Right hindlimb (tissue), 1 donor: ENCODE measurements at places on chromosomes 5 and 9.

- DNase-seq, result no peak
Measured at GRCh38 chr5:21685522-21685921, 1167.6 kb downstream of the CDH12 start.

GRCh38 chr9:84996716-84997115, 327.2 kb downstream of the NTRK2 start:
- no peak for DNase-seq

DNA sequence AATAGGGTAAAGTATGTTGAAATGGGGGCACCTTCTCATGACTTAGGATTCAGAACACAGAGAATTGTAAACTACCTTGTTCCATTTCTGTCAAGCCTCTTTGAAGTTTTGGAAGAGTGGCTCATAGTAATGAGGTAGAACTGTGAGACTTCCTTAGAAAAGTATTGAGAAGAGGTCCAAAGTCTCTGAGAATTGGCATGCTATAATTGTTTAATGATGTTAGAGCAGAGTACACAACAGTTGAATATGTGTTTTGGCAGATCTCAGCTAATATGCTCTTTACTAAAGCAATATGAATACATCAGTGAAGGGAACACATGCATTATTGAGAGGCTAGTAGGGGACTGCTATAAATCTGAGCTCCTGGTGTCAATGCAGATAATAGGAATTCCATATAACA, 579.4 kb upstream of the RIOK2 start:
- DNase-seq, result no peak

GRCh38 chr5:31963358-31964006, 210.6 kb downstream of the GOLPH3 start:
- DNase-seq, result no peak

DNA sequence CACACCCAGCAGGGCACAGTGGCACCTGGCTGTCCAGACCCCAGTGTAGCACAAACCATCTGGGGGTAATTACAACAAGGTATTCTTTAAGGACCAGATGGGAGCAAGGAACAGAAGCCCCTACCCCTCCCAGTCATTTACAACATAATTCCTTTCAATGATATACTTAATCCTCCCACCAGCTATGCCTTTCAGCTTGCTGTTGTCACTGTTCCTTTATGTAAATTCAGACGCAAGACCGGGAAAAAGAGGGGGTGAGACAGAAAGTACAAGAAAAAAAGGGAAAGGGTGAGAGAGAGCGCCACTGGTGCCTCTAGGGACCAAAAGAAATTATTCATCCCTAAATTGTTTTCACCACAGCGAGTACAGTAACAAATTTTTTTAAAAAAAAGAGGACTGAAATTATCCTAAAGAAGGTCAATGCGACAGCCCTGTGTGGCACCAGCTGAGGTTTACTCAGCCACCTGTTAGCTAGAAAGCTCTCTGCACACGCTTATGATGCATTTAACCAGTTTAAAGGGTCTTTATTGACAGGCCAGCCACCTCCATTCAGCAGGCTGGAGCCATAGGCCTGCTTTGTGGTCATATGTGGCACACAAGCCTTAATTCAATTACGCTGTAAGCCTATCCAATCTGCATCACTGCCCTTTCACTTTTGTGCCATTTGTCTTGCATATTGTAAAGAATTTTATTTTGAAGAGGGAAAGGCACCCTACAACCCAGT, 210.2 kb upstream of the ISL1 start:
- no peak for DNase-seq

DNA sequence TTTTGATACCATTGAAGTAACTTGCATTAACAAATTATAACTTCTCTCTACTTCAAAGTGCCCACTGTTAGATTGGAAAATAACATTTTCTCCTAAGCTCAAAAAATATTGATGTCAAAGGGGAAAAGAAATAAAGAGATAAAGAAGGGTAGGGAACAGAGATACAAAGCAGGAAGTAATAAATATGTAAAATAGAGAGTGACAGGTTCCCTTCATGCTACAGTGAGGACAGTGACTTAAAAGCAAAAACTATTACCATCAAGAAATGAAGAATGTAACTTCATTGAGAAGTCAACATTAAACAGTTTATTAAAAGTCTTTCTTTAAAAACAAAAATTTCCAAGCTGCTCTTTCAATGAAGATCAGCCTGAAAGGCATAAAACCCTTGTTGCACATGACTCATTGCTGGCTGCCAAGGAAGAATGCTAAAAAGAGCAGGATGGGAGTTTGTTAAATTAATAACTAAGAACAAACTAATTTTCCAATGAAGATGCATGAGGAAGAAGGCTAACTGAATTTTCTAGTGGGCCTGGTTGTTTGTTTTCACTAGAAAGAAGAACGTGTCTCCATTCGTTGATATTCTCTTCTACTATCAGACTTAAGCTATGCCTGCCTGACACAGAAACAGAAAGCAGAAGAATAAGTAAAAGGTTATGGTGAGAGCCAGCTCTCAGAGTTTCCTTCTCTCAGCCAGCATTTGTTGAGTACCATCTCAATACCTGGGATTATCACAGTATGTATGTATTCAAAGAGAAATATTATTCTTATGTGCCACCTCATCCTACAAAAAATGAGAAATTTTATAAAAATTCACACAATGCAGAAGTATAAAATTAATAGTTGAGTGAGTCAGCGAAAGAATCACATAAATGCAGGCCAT, 197.8 kb upstream of the NREP start:
- DNase-seq, result no peak

- DNase-seq, result peak; percentile 66
Measured at GRCh38 chr5:73519531-73520283, 21.5 kb downstream of the BTF3 start.

- DNase-seq, result no peak
Measured at GRCh38 chr5:39755452-39755851, 330.7 kb upstream of the DAB2 start.

- DNase-seq, result no peak
Measured at GRCh38 chr5:107118184-107119019, 552.3 kb downstream of the EFNA5 start.

GRCh38 chr9:98607152-98607551, 101.6 kb downstream of the GABBR2 start:
- no peak for DNase-seq

GRCh38 chr5:8683496-8683895, 814.5 kb downstream of the MTRR start:
- DNase-seq, result no peak

DNA sequence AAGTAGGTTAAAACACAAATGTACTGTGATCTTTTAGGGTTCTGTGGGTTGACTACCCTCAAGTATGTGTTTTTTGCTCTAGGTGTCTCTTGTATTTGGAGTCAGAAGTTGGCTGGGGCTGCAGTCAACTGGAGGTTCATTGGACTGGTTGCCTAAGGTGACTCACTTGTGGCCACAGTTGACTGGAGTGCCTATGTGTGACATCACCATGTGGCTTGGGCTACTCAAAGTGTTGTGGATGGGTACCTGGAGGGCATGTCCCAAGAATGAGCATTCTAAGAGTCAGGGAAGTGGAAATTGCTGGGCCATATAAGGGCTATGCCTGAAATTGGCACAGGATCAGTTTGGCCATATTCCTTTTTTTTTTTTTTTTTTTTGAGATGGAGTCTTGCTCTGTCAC, 27.4 kb downstream of the SNX30 start:
- no peak for DNase-seq

GRCh38 chr9:106405871-106406435, 457.0 kb upstream of the ZNF462 start:
- no peak for DNase-seq

- DNase-seq, result no peak
Measured at GRCh38 chr5:154937186-154937717, 759 bp downstream of the GEMIN5 start.

GRCh38 chr5:6584727-6585126, 48.1 kb downstream of the NSUN2 start:
- no peak for DNase-seq

GRCh38 chr5:143200781-143201398, 202.6 kb downstream of the NR3C1 start:
- no peak for DNase-seq

DNA sequence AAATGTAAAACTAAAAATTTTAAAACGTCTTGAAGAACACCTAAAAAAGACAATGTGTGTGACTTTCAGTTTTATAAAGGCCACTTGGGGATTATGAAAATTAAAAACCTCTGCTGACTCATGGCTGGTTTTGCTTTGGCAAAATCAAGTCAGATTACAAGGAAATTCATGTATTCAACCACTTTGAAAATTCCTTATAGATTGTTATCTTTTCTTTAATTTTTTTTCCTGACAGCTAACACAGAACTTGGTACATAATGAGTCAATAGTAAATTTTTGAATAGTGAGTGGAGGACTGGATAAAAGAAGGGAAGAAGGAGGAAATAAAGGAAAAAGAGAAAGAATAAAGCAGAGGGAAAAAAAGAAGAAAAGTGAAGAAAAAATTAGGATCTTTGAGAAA, 1774.7 kb upstream of the ACO1 start:
- DNase-seq, result no peak

- no peak for DNase-seq
Measured at GRCh38 chr5:6359555-6360322, 18.6 kb downstream of the MED10 start.

GRCh38 chr9:37206121-37206620, 85.8 kb downstream of the ZCCHC7 start:
- DNase-seq, result no peak

DNA sequence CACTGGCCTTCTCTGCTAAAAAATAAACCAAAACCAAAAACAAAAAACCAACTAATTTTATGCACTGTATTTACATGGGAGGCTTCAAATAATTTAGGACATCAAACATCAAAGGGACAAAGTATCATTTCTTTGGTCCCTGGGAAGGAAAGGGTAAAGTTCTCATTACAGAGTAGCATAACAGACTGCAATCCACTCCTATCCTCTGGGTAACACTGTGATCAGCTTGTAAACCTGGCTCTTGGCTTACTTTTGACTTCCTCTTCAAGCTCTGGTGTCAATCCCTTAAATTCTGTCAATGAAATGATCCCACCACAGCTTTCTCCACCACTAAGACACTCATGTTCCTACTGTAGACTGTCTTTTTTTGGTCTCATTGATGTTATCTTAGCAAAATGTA, 69.8 kb upstream of the VCAN start:
- DNase-seq, result no peak

DNA sequence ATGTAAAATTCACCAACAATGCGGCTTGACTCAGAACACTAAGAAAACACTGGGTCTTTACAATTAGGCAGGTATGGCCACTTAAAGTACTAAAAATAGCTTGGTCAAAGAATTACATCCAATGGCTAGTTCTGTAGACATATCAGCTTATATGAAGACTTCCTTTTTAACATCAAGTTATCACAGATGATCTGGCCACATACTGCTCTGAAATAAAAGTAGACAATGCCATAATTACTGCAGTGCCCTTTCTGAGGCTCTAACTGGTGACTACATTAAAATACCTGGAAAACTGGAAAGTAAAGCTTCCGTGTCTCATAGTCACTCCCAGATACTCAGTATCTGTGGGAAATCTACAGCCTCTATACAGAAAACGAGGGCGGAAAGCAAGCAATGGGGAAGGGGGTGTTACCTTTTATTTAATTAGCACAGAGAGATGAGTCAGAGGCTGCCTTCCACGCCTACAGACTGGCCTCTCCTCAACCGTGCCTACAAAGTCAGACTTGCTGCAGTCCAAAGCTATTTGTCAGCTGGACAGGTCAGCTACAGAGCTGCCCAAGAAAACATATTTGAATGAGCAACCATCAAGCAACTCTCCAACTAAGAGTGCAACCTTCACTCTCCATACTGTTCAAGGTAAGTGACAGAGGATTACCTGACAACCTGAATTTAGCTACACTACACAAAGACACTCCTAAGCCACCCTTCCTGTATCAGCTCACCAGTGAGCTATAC, 8.7 kb downstream of the SERINC5 start:
- DNase-seq, result peak; percentile 45

GRCh38 chr5:128895122-128895521, 70.2 kb upstream of the SLC27A6 start:
- no peak for DNase-seq

DNA sequence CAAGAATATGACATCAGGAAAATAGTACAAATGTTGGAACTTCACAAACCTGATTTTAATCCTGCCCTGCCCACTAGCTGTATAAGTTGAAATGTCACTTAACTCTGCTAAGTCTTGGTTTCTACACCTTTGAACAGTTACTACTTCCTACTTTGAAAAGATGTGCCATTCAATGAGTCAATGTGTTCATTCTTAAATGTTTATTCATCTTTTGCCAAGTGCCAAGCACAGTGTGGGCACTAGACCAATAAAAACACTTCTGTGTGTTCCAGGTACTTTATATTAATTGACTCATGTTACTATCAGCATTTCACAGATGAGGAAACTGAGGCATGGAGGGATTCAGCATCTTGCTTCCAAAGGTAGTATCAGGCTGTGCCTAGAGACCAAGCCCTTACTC, 12.8 kb downstream of the PDCL start:
- DNase-seq, result no peak

GRCh38 chr5:36644727-36645126, 38.3 kb downstream of the SLC1A3 start:
- DNase-seq, result no peak

DNA sequence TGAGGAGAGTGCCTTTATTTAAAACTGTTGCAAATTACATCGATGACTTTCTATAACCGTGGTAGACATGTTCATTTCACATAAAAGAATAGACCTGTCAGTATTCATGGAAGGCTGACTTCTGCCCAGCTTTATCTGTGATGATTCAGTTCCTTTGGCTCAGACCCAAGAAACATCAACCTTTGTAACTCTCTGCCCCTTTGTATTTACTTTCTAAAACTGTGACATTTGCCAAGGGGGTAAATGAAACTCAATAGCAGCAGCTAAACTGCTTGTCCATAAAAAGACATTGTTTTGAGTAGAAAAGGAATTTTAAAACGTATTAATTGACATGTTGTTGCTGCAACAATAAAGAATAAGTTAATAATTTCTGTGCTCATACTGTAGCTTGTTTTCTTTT, 137.8 kb upstream of the ANKH start:
- no peak for DNase-seq

- DNase-seq, result no peak
Measured at GRCh38 chr9:70340572-70340971, 73.9 kb downstream of the KLF9 start.

- no peak for DNase-seq
Measured at GRCh38 chr5:1178529-1179382, 22.6 kb upstream of the SLC6A19 start.

DNA sequence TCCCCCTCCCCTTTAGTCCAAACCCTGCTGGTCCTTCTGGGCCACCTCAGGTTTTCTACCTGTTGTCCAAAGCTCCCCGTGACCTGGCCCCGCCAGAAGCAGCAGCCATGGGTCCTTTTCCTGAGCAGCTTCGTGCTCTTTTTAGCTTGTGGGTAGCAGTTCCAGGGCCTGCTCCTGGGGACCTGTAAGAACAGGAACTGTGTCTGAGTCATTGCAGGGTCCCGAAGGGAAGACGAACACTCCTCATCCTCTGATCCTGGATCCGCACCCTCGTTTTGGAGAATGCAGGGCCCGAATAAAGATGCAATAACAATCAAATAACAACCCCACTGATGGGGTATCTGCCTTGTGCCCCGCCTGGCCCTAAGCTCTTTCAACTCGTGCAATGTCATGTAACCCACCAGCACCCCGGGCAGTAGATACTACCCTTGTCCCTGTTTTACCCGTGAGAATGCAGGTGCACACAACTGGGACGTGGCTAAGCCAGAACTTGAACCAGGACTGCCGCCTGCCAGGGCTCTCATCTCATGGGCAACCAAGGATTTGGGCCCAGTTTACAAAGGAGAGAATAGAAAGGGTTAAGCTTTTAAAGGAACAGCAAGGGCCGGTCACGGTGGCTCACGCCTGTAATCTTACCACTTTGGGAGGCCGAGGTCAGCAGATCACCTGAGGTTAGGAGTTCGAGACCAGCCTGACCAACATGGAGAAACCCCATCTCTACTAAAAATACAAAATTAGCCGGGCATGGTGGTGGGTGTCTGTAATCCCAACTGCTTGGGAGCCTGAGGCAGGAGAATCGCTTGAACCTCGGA, 33.2 kb downstream of the NEK6 start:
- DNase-seq, result no peak
